ENCODE measurements at places on chromosomes 12 and 14.

DNA sequence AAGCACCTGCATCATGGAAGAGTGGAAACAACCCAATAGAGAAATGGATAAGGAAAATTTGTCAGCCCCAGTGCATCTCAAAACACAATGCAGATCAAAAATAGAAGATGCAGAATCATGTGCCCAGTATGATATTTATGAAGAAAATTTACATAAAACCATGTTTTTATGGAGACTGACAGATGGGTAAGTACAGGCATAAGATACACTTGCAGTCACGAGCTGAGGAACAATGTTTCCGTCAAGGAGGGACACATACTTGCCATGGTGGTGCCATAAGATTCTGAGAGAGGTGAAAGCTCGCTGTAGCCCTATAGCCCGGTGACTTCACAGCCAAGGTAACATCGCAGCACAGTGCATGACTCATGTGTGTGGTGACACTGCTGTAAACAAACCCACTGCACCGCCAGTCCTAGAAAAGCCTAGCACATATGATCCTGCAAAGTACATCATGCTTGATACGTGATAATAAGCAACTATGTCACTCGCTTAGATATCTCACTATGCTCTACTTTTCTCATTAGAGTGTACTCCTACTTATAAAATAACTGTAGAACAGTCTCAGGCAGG is 112.6 kb downstream of the RIMBP2 start:
- DNase-seq: no peak

- DNase-seq: no peak
These were observed at the start of gene AQP2 for GRCh38 chr12:49950273-49951251. AQP2 (plus strand) TSS chr12:49950737; CDS start chr12:49950831, 94 bp downstream.

DNA sequence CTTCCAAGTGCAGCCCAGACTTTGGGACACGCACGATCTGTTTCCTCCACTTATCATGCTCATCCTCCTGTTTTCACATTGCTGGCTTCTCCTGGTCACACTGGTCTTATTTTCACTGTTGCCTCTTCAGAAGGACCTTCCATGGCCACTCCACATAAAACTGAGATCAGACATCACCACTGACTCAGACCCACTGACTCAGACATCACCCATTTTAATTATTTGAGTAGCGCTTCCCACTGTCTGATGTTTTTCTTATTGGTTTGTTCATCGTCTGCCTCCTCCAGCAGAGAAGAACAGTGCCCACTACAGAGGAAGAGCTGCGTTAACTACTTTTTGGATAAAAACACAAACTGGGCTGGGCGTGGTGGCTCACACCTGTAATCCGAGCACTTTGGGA is 270.5 kb upstream of the PWP1 start:
- no peak for DNase-seq

DNA sequence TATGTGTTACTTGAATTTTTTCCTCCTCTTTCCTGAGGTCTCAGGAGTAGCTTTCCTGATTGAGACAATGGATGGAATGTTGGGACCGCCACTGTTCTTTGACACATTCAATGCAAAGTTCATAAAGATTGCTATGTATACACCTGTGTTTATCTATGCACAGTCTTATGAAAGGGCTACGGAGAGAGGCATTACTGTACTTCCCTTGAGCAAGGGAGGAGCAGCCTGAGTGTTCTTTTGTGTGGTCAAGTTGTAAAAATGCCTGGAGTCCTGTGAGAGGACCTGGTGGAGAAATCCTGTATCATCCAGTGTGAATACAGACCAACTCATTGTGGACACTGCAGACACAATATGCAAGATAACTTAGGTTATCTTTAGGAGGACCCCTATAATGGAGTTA is 1.2 kb downstream of the SRGAP1 start:
- DNase-seq: no peak

- no peak for DNase-seq
These were observed 59.3 kb downstream of the IFNG start for GRCh38 chr12:68100241-68100640.

GRCh38 chr12:6407236-6407954 is 23.4 kb downstream of the LTBR start:
- DNase-seq: no peak

All from activated T-cell treated with anti-CD3 and anti-CD28 coated beads, Interleukin-2, amount 50 U/mL, for 1 hour (primary cell).